Renal cortical epithelial cell (primary cell): ENCODE measurements at places on chromosomes 5 and 9. TPM values are rescaled to one million over a fixed set of nuclear protein-coding genes. Genes with fewer than 3 reads are reported as not detected.

SH2D3C gene
- total RNA-seq, result 0.05 and 0.17 TPM in 2 replicates

IL13 gene
- total RNA-seq, result not detected in 2 replicates

UGT3A1 gene
- total RNA-seq, result 2.8 and 9.4 TPM in 2 replicates

EXOSC2 gene
- 23.8 and 37.2 TPM in 2 replicates for total RNA-seq

IRGM gene
- not detected in 2 replicates for total RNA-seq

HAPLN1 gene
- not detected in 2 replicates for total RNA-seq

NR5A1 gene
- not detected in 2 replicates for total RNA-seq

- no peak for DNase-seq
Observed at GRCh38 chr5:170306381-170306831, 8.8 kb upstream of the LCP2 start.

DNA sequence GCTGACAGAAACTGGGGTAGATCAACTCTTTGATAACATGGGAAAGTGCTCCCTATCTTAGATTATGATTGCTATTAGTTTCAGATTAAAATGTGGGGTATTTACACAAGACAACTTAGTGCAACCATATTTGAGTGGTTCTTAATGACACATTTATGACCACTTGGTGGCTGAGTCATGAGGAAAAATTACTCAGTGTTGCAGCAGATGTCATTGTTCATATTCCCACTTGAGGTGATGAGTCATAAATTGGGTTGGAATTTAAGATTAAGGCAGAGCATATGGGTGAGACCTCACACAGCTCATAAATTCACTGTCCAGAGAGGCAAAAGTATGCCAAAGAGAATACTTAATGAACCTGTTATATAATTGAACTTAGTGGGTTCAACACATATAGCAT is 408.3 kb downstream of the DMRT2 start:
- peak; percentile 78 for DNase-seq

DNA sequence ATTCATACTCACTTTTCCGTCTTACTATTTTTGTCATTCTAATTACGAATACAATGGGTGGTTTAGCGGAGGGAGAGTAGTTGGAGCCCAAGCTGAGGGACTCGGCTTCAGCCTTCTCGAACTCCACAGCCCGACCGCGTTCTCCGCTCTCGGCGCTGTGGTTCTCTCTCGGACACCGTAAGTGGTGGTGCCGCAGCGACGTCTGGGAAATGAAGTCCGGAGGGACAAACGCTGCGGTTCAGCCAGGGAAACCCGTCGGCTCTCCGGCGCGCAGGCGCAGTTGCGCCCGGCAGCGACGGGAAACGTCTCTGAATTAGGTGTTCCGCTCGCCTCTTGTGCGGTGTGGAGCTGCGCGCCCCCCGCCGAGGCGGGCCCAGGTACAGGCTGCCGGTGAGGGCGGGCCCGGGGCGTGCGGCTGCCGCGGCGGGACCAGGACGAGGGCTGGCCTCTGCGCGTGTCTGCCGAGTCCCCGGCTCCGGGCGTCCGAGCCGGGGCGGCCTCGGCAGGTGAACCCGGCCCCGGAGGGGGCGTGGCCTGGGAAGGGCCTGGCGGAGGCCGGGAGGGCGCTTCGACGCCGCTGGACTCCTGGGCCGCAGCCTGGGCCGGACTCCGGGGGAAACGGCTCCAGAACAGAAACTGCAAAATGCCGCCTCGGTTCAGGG is at the start of gene ZNF879:
Gene ZNF879 (plus strand): TSS at position 277 of the 662 bp plus-strand sequence. CDS start 1,201 bp downstream, outside the sequence.
- peak; percentile 88 for DNase-seq

DNA sequence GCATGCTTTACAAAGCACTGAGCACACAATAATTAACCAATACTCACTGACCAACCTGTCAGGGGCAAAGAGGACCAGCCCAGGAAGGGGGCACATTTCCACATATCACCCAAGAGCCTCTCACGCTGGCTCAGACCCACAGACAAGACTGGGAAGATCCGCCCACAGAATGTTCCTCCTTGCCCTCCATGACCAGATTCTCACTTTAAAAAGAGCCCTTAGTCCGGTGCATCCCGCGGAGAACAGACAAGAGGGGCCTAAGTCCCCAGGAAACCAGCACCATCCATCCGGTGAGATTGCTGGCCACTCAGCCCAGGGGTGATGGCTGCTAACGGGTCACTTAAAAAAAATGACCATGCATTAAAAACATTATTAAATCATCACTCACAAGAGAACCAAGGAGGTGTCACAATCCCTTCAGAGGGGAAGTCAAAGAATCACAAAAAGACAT is 32.9 kb downstream of the SEMA4D start:
- peak; percentile 63 for DNase-seq

- DNase-seq, result no peak
Observed at GRCh38 chr5:36026706-36027465, 35.7 kb upstream of the UGT3A1 start.

- DNase-seq, result peak; percentile 61
Observed at GRCh38 chr5:167754501-167755021, 536.9 kb upstream of the WWC1 start.

DNA sequence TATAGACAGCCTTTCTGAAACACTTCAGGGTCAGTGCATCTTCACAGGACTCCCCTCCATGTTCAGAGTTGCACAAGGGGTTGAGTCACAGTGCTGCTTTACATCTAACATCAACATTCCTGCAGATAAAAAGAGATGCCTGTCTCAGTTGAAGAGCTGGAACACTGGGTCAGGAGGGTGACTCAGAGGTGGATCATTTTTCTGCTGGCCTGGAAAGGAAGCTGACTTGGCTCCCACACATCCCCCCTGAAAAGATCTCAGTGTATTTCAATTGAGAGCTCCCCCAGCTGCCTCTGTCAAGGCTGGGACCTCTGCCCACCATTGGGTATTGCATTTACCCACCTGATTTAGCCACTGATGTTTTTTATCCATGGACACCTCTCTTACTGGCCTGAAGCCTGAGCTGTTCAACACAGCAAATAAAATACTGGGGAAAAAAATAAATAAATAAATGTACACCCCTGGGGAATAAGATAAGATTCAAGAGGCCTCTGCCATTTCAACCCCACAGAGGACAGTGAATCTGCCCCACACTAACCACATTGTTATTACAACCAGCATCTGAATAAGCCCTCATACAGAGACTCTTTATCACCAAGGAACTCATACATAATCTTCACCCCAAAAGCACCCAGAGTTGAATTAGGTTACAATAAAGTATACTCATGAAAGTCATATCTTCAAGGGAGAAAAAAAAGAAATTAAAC is 716.4 kb downstream of the SEMA5A start:
- DNase-seq, result peak; percentile 99

DNA sequence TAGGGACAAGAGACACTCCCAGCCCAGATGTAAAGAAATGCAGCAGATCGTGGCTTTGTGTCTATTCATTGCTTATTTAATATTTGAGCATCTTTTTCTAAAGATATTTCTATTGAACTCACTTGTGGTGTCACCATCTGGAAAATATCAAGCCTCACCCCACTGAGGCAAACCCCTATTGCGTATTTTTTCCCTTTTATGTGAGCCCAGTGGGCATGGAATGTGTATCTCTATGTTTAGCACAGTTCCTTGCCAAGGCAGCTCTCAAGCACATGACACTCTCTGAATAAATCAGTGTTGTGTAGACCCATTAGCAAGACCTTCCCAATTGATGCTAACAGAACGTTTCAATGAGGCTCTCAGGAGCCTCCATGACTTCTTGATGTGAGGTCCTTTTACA is 81.6 kb downstream of the TMEM174 start:
- DNase-seq, result no peak

DNA sequence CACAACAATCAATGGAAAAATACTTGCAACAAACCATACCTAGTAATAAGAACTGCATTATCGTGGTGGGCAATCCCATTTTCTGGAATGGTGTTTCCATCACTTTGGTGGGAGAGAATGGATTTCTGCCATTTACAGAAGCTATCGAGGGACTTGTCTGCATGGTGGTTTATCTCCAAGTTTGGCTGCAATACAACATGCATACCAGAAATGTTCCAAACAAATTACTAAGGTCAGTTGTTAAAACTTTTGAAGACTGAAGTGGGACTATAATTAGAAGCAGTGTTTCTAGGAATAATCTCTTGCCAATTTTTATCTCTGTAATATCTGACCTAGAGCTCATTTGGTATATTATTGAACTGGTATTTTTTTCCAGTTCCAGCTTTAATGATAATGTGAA is 30.3 kb downstream of the ADAMTS6 start:
- no peak for DNase-seq

DNA sequence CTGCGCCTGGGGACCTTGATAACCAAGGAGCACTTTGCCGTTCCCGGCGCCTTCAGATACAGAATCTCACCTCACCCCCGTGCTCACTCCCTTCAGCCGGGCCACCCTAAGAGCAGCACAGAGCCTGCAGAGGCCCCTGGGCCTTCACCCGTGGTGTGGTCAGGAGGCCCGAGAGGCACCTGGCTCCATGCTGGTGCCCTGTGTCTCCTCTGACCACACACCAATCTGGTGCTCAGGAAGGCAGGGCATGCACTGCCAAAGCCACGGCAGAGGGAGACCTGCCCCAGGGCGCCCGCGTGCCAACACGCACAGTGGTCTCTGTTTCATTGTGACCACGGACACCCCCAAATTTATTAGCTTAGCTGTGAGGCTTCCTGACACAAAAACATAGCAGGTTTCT is 11.3 kb downstream of the IRX4 start:
- no peak for DNase-seq

- DNase-seq, result no peak
Observed at GRCh38 chr9:127424676-127424999, 456 bp downstream of the ZNF79 start.

- peak; percentile 15 for DNase-seq
Observed at GRCh38 chr5:170057311-170057710, 48.4 kb upstream of the FOXI1 start.

- DNase-seq, result no peak
Observed at GRCh38 chr5:53080271-53080670, 29.3 kb downstream of the MOCS2 start.

GRCh38 chr9:28547527-28547926 is 974.2 kb upstream of the C9orf72 start:
- DNase-seq, result no peak

DNA sequence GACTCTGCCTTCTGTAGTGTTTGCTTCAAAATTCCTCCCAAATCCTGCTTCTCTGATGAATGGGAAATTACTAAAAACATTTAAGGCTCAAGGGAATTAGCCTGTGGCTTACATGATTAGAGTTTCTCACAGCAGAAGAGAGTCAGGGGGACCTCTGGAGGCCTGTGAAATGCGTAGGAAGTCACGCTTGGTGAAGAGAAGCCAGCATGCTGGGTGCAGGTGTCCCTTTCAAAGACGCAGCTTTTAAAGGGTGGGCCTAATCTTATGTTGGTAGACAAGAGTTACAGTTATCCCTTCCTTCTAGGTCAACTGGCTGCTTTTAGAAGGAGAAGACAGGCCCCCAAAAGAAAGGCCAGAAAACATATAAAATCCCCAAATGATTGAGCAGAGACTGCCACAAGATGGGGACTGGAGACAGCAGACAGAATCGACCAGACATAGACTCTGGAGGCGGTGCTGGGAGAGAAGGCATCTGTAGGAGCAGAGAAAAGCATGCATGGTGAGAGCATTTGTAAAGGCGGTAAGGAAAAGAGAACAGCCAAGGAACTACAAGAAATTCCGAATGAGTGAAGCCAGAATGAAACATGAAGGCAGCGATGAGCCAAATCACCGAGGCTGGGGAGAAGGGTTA is 42.3 kb downstream of the B4GALT1 start:
- DNase-seq, result no peak

- no peak for DNase-seq
Observed at GRCh38 chr9:87836536-87836935, 46.1 kb upstream of the SPATA31E1 start.

DNA sequence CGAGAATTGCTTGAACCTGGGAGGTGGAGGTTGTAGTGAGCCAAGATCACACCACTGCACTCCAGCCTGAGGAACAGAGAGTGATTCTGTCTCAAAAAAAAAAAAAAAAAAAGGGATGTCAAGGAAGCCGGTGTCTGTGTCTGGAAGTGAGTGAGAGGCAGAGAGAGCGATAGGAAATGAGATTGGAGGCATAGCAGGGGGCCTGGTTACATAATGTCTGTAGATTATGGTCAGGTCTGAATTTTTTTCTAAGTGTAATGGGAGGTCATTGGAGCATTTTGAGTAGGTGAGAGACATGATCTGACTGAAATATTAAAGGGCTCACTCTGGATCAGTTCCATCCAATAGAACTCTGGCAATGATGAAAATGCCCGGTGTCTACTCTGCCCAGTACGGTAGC is 40.4 kb upstream of the CTNNA1 start:
- no peak for DNase-seq

- DNase-seq, result no peak
Observed at GRCh38 chr5:156526081-156526925, 199.3 kb downstream of the SGCD start.
